ENCODE measurements at places on chromosomes 2 and 18.
A peak's percentile ranks its signal among the peaks of the same experiment; 100 is the strongest.

DNA sequence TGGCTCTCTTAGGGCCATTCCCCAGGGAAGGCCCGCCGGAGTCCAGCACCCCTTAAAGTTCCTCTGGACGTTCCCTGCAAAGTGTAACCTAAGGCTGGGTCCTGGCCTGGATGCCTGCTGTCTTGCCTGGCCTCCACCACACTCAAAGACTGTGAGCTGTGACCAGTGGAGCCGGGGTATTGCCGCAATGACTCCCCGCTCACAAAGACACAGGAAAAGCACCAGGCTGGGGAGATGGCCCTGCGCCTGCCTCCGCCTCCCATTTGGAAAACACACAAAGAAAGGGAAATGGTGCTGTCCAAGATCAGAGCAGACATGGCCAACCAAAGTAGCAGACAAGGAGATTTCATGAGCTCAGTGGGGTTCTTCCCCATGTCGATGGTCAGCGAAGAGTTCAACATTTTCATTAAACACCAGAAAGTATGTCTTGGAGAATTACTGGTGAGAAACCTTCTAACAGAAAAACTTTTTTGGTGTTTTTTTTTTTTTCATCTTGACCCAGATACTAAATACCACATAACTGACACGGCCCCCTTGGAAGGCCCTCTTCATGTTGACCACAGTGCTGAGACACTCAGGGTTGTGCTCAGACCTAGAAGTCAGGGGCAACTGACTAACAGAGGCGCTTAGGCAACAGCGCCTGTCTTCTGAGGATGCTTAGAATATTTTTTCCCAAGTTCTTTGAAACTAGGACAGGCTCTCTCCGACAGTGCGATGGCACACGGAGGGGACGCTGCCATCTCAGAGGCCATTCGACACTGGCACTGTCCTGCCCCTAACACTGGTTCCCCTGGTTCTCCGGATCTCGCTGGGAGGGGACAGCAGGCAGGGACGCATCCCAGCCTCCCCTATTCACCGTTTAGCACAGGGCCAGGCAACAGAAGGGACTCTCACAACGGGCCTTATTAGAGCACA lies 226.4 kb upstream of the ID2 start:
- DNase-seq: no peak

GRCh38 chr2:171688129-171688465 lies 828 bp downstream of the DYNC1I2 start:
- DNase-seq: peak; percentile 48

GRCh38 chr18:43620936-43621335 lies 343.6 kb upstream of the SYT4 start:
- peak; percentile 51 for DNase-seq

DNA sequence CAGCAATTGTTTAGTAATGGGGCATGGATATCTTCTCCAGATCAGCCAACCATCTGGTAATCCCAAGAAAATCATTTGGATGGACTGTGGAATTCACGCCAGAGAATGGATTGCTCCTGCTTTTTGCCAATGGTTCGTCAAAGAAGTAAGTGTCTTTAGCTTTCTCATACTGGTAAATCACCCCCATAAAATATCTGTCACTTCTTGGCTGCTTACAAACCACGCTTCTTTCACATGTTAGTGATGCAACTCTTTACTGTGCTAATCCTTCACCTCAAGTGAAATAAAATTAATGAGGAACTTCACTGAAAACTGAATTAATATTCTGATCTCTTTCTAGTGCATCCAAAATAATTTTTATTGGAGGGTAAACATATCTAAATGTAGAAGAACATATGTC lies 18.9 kb downstream of the CPO start:
- DNase-seq: no peak

GRCh38 chr2:129460299-129461198 lies 518.9 kb upstream of the RAB6C start:
- no peak for DNase-seq

DNA sequence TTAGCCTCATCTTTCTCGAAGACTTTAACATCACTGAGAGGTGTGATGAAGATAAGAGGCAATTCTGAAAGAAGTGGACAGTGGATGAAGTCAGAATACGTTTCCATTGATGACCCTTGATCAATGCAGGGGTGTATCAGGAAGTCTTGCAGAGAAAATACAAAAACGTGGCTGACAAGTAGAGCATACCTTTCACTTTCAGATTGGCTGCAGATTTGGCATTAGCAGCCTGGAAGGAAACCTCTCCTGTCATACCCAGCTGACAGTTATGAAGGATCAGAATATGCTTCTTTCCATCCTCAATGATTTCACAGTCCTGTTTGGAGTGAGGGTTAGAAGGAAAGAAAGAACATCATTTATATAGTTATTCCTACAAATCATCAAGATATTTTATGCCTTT lies 152.5 kb downstream of the PLEKHA3 start:
- DNase-seq: no peak

- no peak for DNase-seq
These were observed 246.4 kb upstream of the BOD1L2 start for GRCh38 chr18:56900195-56901094.

- no peak for DNase-seq
These were observed 605.6 kb downstream of the DCC start for GRCh38 chr18:52945552-52945951.

DNA sequence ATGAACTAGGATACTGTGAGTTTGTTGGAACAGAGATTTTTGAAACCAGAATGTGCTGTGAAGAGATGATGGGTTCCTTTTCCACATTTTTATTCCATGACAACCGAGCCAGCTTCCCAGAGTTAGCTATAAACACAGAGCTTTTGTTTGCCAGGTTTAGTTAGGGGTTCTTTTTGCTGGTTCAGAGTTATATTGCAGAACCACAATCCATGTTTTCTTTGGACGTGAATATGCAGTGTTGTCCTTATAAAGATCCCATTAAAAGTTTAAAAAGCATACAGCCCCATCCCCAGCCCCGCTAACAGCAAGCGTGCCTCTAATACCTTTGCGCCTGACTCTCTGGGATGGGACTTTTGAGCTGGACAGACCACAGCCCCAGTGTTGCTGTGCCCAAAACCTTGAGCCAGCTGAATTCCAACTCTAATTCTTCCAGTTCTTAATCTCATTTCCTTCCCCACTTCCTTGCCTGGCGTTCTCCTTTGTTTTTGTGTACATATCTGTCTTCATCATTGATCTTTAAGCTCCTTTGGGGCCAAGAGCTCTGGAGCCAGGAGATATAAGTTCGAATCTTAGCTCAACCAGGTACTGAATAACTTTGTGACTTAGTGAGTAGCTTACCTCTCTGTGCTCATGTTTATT lies 72.3 kb downstream of the SPATS2L start:
- no peak for DNase-seq

- no peak for DNase-seq
These were observed 92.2 kb downstream of the COL6A3 start for GRCh38 chr2:237321746-237322145.

DNA sequence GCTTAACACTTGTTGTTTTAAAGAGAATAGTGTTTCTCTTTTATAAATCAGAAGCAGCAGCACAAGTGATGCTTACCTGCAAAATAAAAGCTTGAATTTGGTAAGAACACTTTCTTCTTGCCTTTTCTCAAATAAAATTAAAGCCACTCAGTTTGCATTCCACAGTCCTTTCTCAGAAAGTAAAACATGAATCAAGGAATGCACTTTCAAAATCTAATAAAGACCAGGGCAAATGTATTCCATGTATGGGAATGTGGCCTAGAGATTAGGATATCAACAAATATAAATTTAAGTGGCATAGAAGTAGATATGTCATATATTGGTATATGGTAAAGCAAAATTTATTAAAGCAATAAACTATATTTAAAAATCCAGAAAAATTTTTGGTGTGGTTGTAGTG lies 352.8 kb downstream of the THSD7B start:
- no peak for DNase-seq

DNA sequence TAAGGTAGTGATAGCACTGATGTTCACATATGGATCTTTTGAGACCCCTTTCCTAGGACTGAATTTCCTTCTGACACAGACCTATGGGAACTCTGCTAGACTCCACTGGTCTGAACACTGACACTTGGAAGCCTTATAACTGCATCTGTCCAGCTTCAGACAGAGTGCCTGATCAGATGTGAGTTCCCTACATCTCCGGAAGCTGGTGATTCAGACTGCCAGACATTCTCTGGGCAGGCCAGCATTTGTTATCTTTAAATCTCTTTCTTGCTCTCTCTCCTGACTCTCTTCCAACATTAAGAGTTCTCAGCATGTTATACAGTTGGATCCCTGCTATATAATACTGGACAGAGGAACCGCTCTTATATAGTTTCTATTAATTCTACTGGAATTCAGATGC lies 408.5 kb downstream of the ZEB2 start:
- DNase-seq: no peak

DNA sequence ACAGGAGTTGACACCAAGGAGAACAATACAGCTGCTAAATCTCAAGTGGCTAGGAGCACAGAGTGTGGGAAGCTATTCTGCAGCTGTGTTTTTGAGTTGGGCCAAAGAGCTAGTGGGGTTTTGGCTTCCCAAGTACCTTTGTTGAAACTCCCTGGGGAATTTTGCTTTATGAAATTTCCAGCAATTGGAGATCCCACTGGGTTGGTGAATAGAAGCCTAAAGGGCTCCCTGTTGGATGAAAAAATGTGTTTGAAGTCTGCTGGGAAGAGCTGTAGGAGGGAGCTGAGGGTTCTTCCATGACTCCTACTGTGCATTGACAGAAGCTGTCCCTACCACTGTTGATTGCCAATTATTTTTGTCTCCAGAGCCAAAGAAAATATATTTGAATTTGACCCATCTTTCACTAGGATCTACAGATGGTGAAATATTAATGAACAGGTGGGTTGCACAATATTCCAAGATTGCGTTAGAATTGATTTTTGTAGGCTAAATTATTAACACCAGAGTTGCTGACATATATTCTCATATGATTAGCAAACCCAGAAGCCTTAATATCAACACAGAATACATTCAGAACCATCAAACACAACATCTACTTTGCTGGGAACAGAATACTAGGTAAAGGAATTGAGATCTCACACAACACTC lies 95.4 kb upstream of the CYP1B1 start:
- no peak for DNase-seq

DNA sequence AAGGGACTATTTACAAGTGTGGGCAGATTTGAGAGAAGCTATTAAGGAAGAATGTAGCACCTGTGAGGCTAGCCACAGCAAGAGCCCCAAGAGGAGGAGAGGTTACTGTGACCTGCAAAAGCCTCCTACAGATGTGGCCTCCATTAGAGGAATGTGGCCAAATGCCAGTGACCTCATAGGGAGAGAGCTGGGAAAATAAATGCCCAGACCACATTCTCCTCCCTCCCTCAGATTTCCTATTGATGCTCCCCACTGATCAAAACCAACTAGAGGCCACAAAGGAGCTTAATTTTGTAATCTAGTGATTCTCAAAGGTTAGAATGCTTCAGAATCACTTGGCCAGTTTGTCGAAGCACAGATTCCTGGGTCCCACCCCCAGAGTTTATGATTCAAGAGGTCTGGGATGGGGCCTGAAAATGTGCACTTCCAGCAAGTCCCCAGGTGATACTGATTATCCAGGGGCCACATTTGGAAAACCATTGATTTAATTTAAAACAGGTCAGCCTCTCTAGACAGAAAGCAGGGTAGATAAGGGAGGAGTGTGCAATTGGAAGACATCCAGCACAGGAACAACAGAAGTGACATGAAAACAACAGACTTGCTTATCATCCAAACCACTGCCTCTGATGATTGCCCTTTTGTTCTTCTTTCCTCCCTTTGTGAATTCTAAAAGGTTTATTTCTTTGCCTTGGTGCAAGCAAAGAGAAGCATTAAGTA lies 61.2 kb upstream of the RBBP8 start:
- no peak for DNase-seq

GRCh38 chr2:98234776-98235175 lies 111.5 kb upstream of the CNGA3 start:
- no peak for DNase-seq

DNA sequence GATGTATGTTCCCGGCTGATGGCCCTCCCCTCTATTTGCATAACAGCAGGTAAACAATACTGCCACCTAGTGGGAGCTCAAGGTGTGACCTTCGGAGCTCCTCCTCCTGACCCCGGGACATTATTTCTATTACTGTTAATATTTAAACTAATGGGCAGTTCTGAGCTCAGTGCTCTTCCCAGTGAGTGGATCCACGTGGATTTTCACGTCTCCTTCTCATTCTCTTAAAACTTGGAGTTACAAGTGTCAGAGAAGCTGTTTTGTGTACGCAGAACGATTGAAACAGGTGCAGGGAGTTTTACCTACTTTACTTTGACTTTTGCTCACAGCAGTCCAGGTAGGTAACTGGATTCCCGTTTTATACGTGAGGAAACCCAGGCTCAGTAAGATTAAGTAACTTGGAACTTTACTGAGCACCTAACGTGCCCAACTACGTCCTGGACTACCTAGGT lies 127.3 kb downstream of the PRKCE start:
- peak; percentile 56 for DNase-seq

DNA sequence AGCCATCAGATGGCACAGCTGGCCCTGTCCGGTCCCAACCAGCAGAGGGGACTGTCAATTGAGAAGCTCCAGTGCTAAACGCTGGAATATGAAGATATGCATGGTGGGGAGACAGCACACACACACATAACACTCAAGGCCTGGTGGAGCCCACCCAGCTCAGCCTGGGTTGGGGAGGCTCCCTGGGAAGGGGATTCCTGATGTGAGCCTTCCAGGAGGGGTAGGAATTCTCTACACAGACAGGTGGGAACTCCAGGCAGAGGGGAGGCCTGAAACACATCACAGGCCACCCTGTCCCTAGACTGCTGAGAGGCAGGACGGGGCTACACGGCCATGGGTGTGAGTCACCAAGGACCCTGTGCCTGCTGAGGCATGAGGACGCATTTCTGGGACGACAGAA lies 49.4 kb upstream of the SH3RF3 start:
- no peak for DNase-seq

DNA sequence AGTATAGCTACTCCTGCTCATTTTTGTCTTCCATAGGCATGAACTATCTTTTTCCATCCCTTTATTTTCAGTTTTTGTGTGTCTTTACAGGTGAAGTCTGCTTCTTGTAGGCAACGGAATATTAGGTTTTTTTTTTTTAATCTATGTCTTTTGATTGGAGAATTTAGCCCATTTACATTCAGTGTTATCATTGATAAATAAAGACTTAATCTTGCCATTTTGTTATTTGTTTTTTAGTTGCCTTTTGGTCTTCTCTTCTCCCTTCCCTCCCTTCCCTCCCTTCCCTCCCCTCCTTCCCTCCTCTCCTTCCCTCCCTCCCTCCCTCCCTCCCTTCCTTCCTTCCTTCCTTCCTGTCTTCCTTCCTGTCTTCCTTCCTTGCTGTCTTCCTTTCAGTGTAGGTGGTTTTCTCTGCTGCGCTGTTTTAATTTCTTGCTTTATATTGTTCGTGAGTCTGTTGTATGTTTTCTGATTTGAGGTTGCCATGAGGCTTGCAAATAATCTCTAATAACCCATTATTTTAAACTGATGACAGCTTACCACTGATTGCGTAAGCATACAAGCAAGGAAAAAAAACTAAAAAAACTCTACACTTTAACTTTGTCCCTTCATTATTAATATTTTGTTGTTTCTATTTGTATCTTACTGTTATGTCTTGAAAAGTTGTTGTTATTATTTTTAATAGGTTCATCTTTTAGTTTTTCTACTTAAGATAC lies 353.8 kb downstream of the PARD3B start:
- no peak for DNase-seq

DNA sequence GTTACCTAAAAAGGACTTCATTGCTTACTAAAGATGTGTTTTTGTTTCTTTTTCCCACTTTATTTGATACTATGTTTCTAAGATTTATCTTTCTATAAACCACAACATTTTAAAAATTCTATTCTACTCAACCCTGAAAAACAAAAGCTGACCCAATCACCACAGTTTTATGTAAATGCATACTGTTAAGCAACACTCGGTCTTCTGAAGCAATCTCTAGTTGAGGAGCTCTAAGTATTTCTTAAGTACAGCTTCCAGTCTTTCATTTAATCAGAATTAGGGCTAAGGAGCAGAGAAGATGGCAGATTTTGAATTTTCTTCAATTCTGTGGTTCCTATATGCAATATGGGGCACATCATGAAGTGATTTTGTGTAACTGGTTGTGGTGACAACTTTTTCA lies 72.2 kb upstream of the SLC4A10 start:
- no peak for DNase-seq
